ENCODE measurements at places on chromosomes 2 and 18. TPM values are rescaled to one million over a fixed set of nuclear protein-coding genes. Genes with fewer than 3 reads are reported as not detected.

Gene EFEMP1
- total RNA-seq = 1,564 TPM

Gene SFXN5
- total RNA-seq = 17.0 TPM

Gene PLA2R1
- 19.9 TPM for total RNA-seq

Gene PHOSPHO2
- 5.0 TPM for total RNA-seq

GRCh38 chr18:76188097-76188496 lies 306.9 kb downstream of the ZNF516 start:
- no peak for DNase-seq

- no peak for DNase-seq
Measured at GRCh38 chr18:53887447-53887846, 337.0 kb downstream of the MBD2 start.

- no peak for DNase-seq
Measured at GRCh38 chr2:121266543-121267106, 18.4 kb downstream of the TFCP2L1 start.

DNA sequence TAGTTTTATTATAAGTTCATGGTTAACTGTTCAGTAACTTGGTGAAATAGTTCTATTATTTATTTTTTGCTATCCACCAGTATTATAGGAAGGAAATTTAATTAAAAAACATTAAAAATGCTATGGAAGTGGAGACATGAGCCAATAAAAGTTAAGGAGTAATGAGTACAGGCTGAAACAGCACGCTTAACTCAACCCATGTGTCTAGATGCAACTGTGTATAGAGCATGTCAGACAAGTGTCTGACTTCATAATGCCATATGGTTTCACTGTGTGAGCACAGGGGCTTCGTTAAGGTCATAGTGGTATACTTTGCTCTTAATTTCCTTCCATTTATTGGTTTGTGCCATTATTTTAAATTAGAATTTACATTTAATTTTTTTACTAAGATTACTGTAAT lies 566.8 kb upstream of the NRP2 start:
- no peak for DNase-seq

Data from osteoblast (primary cell).